ENCODE measurements at places on chromosomes 3 and 15.

DNA sequence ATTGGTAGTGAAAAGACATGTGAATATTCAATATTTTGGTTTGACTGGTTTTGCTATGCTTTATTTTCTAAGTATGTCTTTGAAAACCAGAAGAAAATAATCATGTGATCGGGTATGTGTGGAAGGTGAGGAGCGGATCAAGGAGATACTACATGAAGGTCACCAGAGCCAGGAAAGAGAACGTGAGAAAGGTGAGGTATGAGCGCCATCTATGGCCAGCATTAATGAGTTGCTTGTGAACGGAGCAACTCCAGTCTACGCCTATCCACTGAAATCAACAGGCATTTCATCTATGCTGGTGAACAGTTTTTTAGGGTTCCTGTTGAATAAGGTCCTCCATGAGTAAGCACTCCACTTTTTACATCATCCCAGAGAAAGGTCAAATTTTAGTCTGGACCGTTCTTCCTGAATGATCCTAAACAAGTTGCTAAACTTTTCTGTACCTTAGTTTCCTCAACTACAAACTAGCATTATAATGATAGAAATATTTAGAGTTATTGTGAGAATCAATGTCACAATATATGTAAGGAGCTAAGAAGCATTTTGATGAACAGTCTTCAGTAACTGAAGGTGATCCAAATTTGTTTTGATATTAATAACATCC lies 1435.2 kb upstream of the CADM2 start:
- DNase-seq = no peak

GRCh38 chr15:72861354-72861910 lies 77.9 kb upstream of the ADPGK start:
- DNase-seq = no peak

DNA sequence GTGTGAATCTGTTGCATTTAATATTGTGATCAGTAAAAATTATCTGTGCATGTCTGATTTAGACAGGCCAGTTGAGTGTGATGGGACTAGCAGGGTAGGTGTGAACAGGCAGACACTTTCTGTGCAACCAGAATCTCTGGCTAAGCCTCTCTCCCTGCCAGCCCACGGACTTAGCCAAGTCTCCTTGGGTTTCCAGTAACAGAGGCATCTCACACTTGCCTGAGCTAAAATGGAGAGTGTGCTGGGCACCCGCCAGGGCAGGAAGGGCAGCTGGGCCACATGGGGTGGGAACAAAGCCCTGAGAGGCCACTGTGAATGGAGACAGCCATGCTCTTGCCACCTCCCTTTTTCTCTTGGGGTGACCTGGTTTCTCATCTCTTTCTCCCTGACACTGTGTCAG lies 12.5 kb upstream of the RPS27L start:
- DNase-seq = no peak

- no peak for DNase-seq
These were observed 329.2 kb downstream of the GRM7 start for GRCh38 chr3:7190095-7190494.

- DNase-seq = no peak
These were observed 15.3 kb downstream of the TNK2 start for GRCh38 chr3:195893044-195893395.

GRCh38 chr15:90266061-90266431 lies 574 bp downstream of the NGRN start:
- peak; percentile 10 for DNase-seq

All from stimulated activated CD4-positive, alpha-beta T cell treated with anti-CD3 and anti-CD28 coated beads, Interleukin-1b, Interleukin-23, amount 100 ng/mL, for 1 hour (primary cell).